Hippocampal formation (tissue), 2 donors: ENCODE measurements at places on chromosomes 7 and 10.

GRCh38 chr7:24948739-24949138 lies 31.2 kb downstream of the OSBPL3 start:
- DNase-seq = no peak

- no peak for DNase-seq
Observed at GRCh38 chr7:134845461-134845860, 66.0 kb downstream of the CALD1 start.

GRCh38 chr7:135257790-135258189 lies 24.2 kb downstream of the STRA8 start:
- DNase-seq = no peak

GRCh38 chr7:127732306-127732705 lies 80.3 kb downstream of the SND1 start:
- no peak for DNase-seq

DNA sequence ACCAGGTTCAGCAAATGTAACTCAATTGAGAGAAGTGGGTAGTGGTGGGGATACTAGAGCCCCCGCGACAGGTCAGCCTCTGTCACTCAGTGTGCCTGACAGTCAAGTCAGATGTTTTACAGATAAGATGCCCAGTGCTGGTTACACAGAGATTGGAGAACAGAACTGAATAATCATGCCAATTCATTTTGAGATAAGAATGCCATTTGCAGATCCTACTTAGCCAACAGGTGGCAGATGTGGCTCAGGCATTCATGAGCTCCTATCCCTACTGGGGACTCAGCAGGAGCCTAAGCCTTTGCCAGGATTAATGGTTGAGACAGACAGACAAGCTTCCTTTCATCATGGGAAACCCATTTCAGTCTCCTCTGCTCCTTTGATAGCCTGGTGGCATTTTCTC lies 137.8 kb downstream of the MAPK8 start:
- DNase-seq = no peak
